Hippocampal formation (tissue), 2 donors: ENCODE measurements at places on chromosomes 2 and 18.

DNA sequence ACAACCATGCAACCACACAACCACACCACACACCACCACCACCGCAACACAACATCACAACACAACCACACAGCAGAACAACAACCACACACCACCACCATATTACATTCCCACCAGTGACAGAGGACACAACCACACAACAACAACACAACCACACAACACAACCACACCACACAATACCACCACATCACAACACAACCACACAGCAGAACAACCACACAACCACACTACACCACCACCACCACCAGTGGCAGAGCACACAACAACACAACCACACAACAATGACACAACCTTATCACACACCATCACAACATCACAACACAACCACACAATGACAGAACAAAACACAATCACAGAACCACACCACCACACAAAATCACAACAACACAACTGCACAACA is 313.0 kb upstream of the MYT1L start:
- DNase-seq: no peak

GRCh38 chr2:129781749-129782632 is 197.5 kb upstream of the RAB6C start:
- no peak for DNase-seq

GRCh38 chr18:11587846-11588245 is 21.6 kb upstream of the SLC35G4 start:
- DNase-seq: no peak

GRCh38 chr2:101349893-101350662 is 37.2 kb downstream of the CREG2 start:
- peak; percentile 63 for DNase-seq

GRCh38 chr2:74471332-74472065 is 981 bp downstream of the MRPL53 start:
- no peak for DNase-seq

DNA sequence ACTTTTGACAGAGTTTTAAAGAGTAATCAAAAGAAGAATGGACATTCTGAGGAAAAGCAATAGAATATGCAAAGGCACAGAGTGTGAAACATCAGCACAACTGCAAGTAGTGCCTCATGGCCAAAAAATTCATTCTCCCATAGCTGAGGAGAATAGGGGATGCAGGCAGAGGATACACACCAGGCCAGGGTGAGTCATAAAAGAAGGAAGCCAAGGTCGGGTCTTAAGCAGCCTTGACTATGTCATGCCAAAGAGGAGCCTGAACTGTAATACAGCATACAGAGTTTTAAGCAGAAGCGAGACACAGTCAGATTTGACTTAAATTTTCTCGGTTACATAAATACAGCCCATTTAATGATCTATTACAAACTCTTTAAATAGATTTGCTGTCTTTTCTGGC is 165.0 kb downstream of the LNPK start:
- no peak for DNase-seq

GRCh38 chr2:158620656-158621055 is 163.9 kb downstream of the PKP4 start:
- DNase-seq: no peak
